ENCODE measurements at places on chromosomes 6 and 20.
A peak's percentile ranks its signal among the peaks of the same experiment; 100 is the strongest.

- no peak for DNase-seq
These were observed 112.2 kb downstream of the SYCP2 start for GRCh38 chr20:59821201-59821600.

DNA sequence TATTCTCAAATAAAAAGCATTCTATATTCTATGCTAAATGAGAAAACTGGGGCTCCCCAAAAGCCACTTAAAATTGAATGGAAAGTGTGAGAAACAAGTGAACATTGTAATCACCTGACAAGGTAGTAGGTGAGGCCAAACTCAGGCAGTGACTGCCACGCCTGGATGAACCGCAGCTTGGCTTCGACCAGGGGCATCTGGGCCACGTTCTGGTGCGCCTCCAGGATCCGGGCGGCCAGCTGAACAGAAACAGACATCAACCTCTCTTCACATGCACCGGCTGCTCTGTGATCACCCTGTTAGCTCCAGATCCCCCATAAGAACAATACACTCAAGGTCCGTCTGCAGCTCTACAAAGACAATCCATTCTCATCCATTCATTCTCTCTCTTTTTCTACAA lies 30.1 kb upstream of the LRRN4 start:
- no peak for DNase-seq

DNA sequence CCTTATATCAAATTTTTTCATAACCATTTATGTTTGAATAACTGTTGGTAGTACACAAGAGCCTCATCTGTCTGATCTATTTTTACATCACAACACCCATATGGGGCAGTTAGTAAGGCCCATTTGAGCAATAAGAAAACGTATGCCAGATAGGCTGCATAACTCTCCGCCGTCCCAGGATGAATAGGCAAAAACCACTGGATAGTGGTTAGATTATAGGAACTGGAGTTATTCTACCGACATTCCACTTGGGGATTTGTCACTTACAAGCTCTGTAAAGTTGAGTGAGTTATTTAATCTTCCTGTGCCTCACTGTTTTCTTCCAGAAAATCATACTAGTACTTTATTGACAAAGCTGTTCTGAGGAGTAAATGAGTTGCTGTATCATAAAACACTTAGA lies 881.9 kb downstream of the QKI start:
- no peak for DNase-seq

DNA sequence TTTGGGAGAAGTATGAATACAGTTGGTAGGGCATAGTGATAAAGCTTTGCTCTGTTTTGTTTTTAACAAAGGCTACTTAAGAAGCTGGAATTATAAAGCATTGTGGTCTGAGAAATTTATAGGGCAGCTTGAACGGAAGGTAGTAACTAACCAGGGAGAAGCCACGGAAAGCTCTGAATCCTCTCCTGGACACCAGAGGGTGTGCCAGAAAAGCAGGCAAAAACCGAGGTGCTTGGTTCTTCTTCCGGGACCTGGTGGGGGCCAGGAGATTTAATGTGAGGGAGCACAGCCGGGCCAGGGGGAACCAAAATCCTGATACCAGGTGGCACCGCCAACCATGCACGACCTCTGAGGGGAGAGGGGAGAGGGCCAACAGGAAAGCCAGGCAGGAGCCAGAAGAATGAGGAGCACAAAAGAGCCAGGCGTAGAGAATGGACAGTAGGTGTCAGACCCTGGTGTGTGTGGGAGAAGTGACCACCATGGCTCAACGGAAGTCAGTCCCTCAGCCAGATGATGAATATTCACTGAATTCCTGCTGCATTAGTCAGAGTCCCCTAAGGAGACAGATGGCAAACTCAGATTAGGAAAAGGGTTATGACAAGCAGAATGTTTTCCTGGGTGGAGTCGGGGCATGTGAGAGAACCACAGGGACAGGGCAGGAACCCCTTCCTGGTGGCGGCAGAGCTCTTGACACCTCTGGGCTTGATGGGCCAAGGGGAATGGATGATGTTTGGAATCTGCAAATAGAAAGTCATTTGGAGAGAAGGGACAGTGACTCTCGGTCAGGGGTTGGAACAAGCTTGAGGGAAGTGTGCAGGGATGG lies 262.3 kb downstream of the ZNF217 start:
- DNase-seq, result no peak

DNA sequence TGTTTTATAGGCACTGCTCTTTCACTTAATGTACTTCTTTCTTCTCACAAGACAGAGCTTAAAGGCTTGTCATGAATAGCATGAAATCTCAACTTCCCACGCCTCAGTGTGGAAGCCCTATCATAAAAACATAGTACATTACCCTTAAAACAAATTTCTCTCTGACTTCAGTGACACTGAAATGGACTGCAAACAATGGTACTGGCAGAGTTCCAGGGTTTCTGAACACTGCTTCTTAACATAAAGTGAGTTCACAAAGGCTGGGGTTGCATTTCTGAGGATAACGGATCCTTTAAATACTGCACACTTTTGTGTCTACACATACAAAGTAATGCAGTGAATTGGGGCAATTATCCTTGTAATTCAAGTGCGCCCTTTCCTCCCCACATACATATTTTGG lies 32.3 kb upstream of the PLEKHG1 start:
- DNase-seq, result no peak

GRCh38 chr6:118869894-118870589 lies 23.9 kb upstream of the ASF1A start:
- no peak for DNase-seq

DNA sequence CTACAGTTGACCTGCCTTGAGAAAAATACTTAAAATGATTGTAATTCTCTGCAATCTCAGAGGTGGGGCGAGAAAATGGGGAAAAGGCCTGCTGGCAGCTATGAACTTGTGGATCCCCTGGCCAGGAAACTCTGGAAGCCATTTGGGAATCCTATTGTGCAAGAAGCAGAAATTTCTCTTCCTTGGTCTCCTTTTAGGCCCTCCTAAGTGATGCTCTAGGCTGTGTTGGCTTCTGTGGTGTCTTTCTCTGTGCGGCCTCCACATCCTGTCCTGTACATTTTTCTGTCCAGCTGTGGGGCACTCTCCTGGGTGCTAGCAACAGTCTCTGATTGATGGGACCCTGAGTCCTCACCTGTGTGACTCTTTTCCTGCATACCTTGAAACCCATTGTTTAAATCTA lies 290.9 kb downstream of the FARS2 start:
- no peak for DNase-seq

- no peak for DNase-seq
These were observed 421.1 kb downstream of the QKI start for GRCh38 chr6:163835439-163836171.

- DNase-seq, result peak; percentile 74
These were observed 25.3 kb upstream of the HECA start for GRCh38 chr6:139109558-139109957.

GRCh38 chr6:96659084-96659845 lies 96.3 kb downstream of the FHL5 start:
- no peak for DNase-seq

DNA sequence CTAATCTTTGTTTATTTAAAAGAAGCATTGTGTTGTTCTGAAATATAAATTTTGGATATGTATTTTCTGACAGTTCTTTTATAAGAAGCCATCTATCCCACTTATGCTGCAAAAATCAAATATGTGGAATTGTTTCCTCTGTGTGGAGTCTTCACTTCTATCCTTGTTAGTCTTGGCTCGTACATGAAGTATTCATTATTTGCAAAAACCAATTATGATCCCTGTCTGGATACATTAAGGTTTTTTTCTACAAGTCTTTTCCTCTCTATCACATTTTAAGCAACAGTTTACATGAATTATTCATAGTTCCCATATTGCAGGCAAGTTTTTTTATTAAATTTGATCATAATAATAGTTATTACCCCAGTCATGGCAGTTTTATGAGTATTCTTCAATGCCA lies 490.8 kb upstream of the GJE1 start:
- no peak for DNase-seq

- DNase-seq, result no peak
These were observed 106.5 kb upstream of the NT5E start for GRCh38 chr6:85343428-85343827.

GRCh38 chr20:59778615-59779200 lies 154.7 kb downstream of the SYCP2 start:
- DNase-seq, result no peak

All from activated CD4-positive, alpha-beta T cell treated with anti-CD3 and anti-CD28 coated beads for 36 hours (primary cell).